Stimulated activated CD4-positive, alpha-beta T cell treated with anti-CD3 and anti-CD28 coated beads, Interleukin-4, amount 100 ng/mL, for 24 hours (primary cell): ENCODE measurements at places on chromosomes 2 and 18.

DNA sequence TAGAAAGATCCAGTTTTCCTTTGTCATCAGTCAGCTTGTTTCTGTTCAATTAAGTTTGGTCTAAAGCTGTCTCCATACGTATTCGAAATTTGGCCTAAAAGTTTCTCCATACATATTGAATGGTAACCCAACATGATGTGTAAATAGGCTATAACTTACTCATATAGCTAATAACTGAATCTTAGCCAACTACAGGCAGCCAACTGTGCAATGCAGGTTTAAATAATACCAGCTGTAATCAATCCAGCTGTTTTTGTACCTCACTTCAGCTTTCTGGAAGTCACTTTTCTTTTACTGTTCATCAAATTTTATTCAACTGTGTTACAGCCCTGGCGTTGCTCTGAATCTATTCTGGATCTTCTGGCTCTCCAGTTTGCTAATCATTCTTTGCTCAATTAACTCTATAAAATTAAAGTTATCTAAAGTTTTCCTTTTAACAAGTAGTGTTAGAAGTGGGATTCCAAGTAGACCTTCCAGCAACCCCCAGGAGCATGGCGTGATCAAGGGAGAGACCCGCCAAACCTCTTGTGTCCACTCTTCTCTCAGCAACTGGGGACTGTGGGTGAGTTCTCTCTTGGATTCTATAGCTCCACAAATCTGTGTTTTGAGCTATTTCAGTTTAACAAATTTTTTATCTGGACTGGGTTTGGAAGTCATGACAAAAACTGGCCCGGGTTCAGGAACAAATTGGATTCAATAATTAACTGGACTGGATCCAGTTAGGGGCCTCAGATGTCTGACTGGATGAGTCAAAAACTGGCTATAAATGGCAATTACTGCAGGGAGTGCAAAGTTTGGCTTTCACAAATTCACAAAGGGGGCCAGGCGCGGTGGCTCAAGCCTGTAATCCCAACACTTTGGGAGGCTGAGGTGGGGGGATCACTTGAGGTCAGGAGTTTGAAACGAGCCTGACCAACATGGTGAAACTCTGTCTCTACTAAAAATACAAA lies 329.7 kb upstream of the ST6GAL2 start:
- DNase-seq = no peak

GRCh38 chr2:143420313-143420712 lies 291.1 kb downstream of the ARHGAP15 start:
- DNase-seq = no peak

DNA sequence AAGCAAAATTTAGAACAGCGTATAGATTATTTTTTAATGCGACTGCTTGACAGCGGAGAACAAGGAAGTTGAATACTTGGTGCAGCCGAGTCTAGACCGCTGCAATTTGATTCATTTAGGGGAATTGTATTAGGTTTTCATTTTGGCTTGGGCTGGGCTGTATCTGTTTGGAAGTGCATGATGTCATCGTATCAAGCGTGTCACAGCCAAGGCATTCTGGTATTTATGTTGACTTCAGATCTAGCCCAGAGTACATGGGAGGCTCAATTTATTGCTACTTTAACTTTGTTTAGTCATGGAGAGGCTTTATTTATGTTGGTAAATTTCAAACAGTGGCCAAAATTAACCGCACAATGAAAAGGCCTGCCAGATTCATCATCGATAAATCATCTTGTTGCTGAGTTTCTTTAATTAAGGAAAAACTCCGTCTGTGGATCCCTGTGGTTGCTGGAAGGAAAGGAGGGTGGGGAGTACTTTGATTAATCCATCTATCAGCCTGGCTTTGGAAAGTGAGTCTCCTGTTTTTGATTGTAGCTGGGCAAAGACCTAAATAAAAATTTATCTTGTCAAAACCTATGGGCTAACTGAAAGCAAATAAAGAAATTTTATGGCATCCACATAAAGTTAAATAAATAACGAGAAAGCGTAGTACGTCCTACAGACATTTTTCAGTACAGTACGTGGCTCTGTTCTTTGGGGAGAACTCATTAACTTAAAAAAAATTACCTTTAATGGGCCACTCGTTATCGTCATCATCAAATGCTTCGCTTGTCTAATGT lies 230.4 kb upstream of the SPRED2 start:
- DNase-seq = no peak

- no peak for DNase-seq
Observed at GRCh38 chr2:231360881-231361371, 34.6 kb upstream of the B3GNT7 start.

DNA sequence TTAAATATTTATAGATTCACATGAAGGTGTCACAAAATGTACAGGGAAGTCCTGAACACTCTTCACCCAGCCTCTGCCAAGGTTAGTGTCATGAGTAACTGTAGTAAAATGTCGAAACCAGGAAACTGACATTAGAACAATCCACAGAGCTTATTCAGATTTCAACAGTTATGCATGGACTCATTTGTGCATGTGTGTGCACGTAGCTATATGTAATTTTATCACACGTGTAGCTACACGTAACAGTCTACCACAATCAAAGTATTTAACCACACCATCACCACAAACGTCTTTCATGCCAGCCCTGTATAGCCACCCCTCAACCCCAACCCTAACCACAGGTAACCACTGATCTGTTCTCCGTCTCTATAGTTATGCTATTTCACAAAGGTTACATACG lies 211.7 kb upstream of the REV1 start:
- no peak for DNase-seq

DNA sequence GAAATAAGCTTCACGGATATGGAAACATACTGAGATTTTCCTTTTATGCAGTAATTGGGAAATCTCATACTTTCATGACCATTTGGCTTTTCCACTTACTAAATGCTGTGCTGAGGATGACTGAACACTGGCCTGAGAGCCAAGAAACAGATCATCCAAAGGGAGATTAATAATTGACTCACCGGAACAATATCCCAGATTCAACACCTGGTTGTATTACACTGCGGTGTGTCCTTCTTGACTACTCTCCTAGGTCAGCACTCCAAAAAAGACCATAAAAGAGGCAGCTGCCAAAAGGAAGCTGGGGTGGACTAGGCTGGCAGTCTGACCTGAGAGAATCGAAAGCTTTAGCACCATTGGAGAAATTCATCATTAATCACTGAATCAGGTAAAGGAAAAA lies 469.1 kb downstream of the CBLN2 start:
- no peak for DNase-seq

- DNase-seq = no peak
Observed at GRCh38 chr2:103008586-103008985, 246.8 kb downstream of the TMEM182 start.

GRCh38 chr18:62776024-62776570 lies 60.8 kb downstream of the PHLPP1 start:
- no peak for DNase-seq

- DNase-seq = peak; percentile 91
Observed at GRCh38 chr2:96146153-96146880, 1.1 kb upstream of the DUSP2 start.

- no peak for DNase-seq
Observed at GRCh38 chr2:15169326-15170069, 391.6 kb downstream of the NBAS start.

- DNase-seq = no peak
Observed at GRCh38 chr18:41647914-41648313, 307.1 kb upstream of the PIK3C3 start.

DNA sequence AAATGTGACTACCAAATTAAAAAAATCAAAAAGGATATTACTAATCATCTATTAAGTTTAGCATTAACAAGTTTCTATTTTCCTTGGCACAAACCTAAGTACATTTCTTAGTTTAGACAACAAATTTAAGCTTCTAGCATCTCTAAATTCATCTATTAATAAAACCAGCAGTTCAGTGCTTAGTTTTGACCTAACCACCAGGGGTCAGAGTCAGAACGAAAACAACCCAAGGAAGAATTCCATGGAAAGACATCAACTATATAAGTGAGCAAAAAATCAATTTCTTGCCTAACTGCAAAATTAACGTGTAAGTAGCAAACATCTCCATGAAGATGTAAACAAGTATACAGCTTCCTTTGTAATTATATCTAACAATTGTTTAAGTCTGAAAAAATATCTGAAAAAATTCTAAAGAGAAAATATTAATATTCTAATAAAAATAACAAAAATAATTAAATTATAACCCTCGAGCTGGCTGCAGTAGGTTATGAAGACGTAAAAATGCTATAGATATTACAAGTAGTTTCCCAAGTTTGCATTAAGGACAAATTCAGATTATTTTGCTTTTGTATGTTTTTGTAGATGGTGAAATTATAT lies 83.7 kb downstream of the CERKL start:
- DNase-seq = no peak

DNA sequence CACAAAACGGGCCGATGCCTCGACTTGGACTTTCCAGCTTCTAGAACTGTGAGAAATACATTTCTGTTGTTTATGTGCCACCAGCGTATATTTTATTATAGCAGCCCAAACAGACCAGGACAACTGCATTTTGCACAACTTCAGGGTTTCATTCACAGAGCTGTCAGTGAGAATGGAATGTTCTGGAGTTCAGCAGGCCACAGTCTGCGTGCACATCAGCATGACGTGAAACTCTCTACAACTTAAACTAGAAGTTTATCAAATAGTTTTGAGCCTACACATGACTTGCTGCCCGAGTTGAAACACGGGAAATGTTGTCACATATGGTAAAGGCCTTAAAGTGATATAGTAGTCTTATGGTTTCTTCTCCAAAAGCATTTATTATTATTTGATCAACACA lies 3.9 kb upstream of the TRIB2 start:
- DNase-seq = no peak

GRCh38 chr2:210207929-210208328 lies 17.3 kb downstream of the ACADL start:
- DNase-seq = no peak

- DNase-seq = no peak
Observed at GRCh38 chr2:139045524-139045923, 265.3 kb upstream of the NXPH2 start.

GRCh38 chr2:106096299-106097037 lies 97.6 kb downstream of the UXS1 start:
- no peak for DNase-seq

- no peak for DNase-seq
Observed at GRCh38 chr2:68434981-68435380, 32.1 kb downstream of the FBXO48 start.

GRCh38 chr2:172280571-172281361 lies 146.6 kb upstream of the ITGA6 start:
- DNase-seq = no peak

GRCh38 chr18:39340418-39340817 lies 1774.8 kb upstream of the CELF4 start:
- no peak for DNase-seq

GRCh38 chr18:59079264-59079663 lies 60.4 kb upstream of the SEC11C start:
- no peak for DNase-seq

- no peak for DNase-seq
Observed at GRCh38 chr2:120630031-120630701, 105.5 kb upstream of the GLI2 start.

GRCh38 chr2:204544961-204545860 lies at the start of gene PARD3B:
TSS of gene PARD3B (plus strand) at chr2:204545475. CDS start at chr2:204546000, 525 bp downstream.
- DNase-seq = peak; percentile 12

- no peak for DNase-seq
Observed at GRCh38 chr2:237966250-237966564, 607 bp upstream of the UBE2F start.

DNA sequence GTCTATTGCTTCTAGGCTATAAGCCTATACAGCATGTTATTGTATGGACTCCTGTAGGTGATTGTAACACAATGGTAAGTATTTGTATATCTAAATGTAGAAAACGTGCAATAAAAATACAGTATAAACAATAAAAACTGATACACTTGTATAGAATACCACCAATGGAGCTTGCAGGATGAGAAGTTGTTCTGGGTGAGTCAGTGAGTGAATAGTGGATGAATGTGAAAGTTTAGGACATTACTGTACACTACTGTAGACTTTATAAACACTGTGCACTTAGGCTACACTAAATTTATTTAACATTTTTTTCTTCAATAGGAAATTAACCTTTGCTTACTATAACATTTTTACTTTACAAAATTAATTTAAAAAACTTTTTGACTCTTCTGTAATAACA lies 679.2 kb upstream of the ZNF804A start:
- no peak for DNase-seq

DNA sequence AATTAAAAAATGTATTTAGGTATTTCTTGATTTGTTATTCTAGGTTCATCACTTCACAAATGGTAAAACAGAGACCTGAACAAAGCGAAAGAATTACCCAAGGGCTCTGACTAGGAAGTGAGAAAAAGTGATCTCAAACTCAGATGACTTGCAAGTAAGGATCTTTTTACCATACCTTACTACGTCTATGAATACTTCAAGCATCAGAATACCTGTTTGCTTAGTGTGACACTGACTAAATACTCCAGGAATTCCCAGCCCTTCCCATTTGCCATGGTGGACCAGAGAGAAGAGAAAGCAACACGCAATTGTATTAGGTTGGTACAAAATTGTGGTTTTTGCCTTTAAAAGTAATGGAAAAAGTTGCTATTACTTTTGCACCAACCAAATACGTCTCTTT lies 35.8 kb upstream of the FIGN start:
- no peak for DNase-seq

DNA sequence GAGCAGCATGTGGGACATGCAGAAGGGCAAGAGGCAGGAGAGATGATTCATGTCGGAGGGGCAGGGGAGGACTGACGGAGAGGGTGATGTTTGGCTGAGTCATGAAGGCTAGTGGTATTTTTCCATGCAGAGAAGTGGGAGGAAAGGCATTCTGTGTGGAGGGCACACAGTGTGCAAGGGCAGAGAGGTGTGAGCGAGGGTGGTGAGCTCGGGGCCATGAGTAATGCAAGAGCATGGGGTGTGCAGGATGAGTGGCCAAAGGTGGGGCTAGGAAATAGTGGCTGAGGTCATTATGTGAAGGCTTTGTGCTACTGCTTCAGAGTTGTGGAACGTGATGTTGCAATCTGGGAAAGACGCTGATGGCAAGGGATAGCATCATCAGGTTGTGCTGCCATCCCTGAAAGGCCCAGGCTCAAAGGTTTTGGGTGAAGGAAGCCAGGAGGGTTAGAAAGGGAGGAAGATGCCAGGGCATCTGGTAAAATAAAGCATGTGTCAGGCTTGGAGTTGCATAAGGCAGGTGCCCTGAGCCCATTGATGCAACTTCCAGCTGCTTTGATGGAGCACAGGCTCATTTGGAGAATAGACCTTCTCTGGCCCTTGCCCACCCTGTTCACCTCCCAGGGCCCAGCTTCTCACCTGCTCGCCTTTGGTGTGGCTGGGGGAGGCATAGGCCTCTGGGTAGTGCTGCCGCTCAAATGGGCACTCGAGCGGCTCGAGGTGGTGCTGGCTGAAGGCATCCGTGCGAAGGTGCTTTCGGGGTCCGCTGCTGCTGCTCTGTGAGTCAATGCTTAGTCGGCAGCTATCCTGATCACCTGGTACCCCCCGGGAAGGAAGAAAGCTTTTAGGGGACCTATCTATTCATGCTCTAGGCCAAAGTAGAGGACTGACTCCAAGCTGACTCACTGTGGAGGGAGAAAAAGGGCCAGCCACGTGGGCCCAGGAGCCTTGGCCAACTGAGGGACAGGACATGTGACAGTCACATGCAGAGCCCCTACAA lies 37.5 kb downstream of the PAX8 start:
- peak; percentile 69 for DNase-seq
